ENCODE measurements at places on chromosomes 13 and 19. TPM values are rescaled to one million over a fixed set of nuclear protein-coding genes. Genes with fewer than 3 reads are reported as not detected.

GRCh38 chr13:113769106-113769505 is 10.1 kb downstream of the TMEM255B start:
- H3K4me3 ChIP-seq = no peak overlapping the region
- no peak for DNase-seq
- H3K27ac ChIP-seq = no peak overlapping the region
- H3K27me3 ChIP-seq = peaks cover 6% of the 10 kb centered on the region
- H3K4me1 ChIP-seq = peaks cover 11% of the 10 kb centered on the region

The C3 gene
- 1.0 TPM for total RNA-seq

The NDUFA11 gene
- 214 TPM for total RNA-seq

- no peak for DNase-seq
- H3K36me3 ChIP-seq = peaks cover 4% of the 10 kb centered on the region
- peaks cover 42% of the 10 kb centered on the region for H3K4me1 ChIP-seq
These were observed 48.0 kb upstream of the RCBTB2 start for GRCh38 chr13:48580896-48581295.

The FXYD5 gene
- total RNA-seq = 354 TPM

- DNase-seq = no peak
- H3K4me1 ChIP-seq = no peaks in the 10 kb centered on the region
- H3K36me3 ChIP-seq = no peaks in the 10 kb centered on the region
- H3K27ac ChIP-seq = no peak overlapping the region
These were observed 62.6 kb downstream of the DCLK1 start for GRCh38 chr13:36068566-36068965.

GRCh38 chr13:93853912-93854311 is 625.6 kb downstream of the DCT start:
- peaks cover 2% of the 10 kb centered on the region for H3K27me3 ChIP-seq
- H3K4me1 ChIP-seq = no peaks in the 10 kb centered on the region
- no peak overlapping the region for H3K27ac ChIP-seq
- DNase-seq = no peak
